ENCODE measurements at places on chromosomes 1 and 21. TPM values are rescaled to one million over a fixed set of nuclear protein-coding genes. Genes with fewer than 3 reads are reported as not detected.

The CD48 gene
- total RNA-seq = not detected

The AUNIP gene
- total RNA-seq = 13.6 TPM

The LAMC2 gene
- not detected for total RNA-seq

The MCOLN3 gene
- not detected for total RNA-seq

The SPOCD1 gene
- total RNA-seq = 0.56 TPM

The GLIS1 gene
- not detected for total RNA-seq

DNA sequence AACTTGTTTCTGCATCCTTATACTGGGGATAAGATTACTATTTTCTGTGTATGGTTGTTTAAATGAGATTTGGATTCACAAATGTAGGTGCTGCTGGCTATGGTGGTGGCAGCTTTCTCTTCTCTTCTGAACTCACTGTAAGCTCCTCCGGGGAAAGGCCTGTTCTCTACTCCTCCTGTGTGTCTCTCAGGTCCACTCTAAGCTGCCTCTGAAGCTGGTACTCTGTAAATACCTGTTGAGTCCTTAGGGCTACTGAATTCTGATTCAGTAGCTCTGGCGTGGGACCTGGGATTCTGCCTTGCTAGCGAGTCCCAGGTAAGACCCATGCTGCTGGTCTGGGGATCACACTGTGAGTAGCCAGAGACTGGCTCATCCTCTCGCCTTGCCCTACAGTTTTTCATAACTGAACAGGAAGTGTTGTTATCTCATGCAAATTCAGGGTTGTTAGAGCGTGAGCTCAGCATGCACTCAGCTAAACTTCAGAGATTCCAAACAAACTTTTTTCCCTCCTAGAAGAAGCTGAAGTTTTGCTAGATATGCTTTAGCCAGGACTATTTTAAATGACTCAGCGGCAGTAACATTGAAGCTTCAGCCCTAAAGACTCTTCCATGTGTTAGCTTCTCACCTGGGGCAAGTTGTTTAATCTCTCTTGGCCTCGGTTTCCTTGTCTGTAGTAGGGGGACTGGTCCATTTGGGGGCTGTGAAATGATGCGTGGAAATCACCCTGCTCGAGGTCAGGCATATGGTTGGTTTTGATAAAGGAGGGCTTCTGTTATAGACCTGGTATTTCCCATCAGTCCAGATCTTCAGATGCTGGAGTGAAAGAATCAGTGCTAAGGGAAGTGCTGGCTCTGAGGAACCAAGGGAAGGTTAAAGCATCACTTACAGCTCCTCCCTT, 271.5 kb upstream of the TMEM51 start:
- H3K27ac ChIP-seq = no peak overlapping the region
- H3K27me3 ChIP-seq = no peaks in the 10 kb centered on the region
- no peaks in the 10 kb centered on the region for H3K36me3 ChIP-seq
- DNase-seq = no peak
- peaks cover 3% of the 10 kb centered on the region for H3K4me1 ChIP-seq

GRCh38 chr1:80534606-80535360, 1266.0 kb upstream of the ADGRL2 start:
- no peaks in the 10 kb centered on the region for H3K36me3 ChIP-seq
- peaks cover 54% of the 10 kb centered on the region for H3K4me1 ChIP-seq
- H3K4me3 ChIP-seq = peak overlapping the region; percentile 36
- no peak for DNase-seq

GRCh38 chr1:202807926-202808757, at the start of gene KDM5B:
TSS of gene KDM5B (minus strand) at chr1:202808421. CDS start at chr1:202808305, 116 bp downstream.
- peaks cover 20% of the 10 kb centered on the region for H3K27me3 ChIP-seq
- peak within 1 kb of the TSS; percentile 87 for H3K4me3 ChIP-seq
- peak; percentile 69 for DNase-seq
- peaks cover 7% of the 10 kb centered on the region for H3K36me3 ChIP-seq

GRCh38 chr1:83764209-83764608, 234.7 kb downstream of the TTLL7 start:
- no peaks in the 10 kb centered on the region for H3K36me3 ChIP-seq
- no peaks in the 10 kb centered on the region for H3K27me3 ChIP-seq
- H3K4me1 ChIP-seq = peaks cover 45% of the 10 kb centered on the region
- DNase-seq = no peak
- H3K4me3 ChIP-seq = no peak overlapping the region

DNA sequence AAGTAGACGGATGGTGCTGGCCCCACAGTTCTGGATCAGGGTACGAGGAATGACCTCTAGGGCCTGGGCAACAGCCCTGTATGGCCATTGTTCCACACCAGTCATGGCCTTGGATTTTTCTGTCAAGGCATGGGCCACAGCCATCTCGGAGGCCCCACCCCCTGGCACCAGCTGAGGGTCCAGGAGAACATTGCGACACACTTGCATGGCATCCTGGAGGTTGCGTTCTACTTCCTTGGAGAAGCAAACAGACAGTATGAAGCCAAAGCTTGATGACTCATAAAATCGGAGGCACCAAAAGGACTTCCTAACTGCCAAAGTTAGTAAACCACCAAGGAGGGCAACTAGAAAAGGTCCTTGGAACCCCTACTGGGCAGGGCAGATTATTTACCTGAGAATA, 11.9 kb upstream of the VHLL start:
- no peak for DNase-seq
- H3K27ac ChIP-seq = no peak overlapping the region

- peaks cover 12% of the 10 kb centered on the region for H3K4me1 ChIP-seq
- no peak overlapping the region for H3K27ac ChIP-seq
- no peaks in the 10 kb centered on the region for H3K27me3 ChIP-seq
Observed at GRCh38 chr1:235940285-235940684, 73.6 kb upstream of the LYST start.

DNA sequence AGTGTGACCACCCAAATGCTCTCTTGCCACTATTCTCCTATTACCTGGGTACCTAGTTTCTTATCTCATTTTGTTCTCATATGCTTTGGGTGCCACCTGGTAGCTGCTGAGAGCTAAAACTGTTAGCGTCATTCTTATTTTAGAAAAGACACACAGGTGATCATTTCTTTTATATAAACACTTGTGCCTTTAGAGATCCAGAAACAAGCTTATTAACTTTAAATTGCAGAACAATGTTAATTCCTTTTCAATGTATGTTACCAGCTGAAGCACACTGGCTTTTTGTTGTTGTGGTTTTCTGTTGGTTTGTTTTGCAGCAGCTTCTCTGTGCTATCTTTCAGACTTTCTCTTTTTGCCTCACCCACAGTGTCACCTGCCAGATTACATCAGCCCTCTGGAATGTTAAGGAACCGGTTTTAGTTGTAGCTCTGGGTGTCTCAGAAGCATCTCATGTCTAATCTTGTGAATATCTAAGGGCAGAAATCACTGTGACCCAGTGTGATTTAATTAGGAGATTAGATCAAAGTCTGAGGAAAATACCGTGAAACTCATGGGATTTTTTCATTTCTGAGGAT, 43.4 kb upstream of the SLC19A2 start:
- H3K4me1 ChIP-seq = no peaks in the 10 kb centered on the region
- H3K27me3 ChIP-seq = peaks cover 12% of the 10 kb centered on the region
- no peak for DNase-seq
- H3K27ac ChIP-seq = no peak overlapping the region

DNA sequence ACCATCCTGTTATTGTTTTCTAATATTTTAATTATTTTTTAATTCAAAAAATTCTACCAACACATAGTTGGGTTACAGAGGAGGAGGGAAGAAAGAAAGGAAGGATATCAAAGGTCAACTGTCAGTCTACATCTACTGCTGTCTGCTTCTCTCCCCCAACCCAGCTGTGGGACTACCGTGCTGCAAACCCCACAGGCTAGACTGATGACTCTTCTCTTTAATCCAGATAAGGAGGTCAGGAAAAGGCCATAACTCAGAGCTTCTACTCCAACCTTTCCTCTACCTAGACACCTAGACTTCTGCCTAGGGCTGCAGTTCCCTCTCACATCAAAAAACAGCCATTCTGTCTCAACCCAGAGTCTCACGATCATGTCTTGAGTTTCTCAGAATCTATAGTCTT, 124.2 kb upstream of the ETV3 start:
- H3K27ac ChIP-seq = no peak overlapping the region
- H3K4me3 ChIP-seq = no peak overlapping the region
- no peak for DNase-seq
- no peaks in the 10 kb centered on the region for H3K4me1 ChIP-seq

DNA sequence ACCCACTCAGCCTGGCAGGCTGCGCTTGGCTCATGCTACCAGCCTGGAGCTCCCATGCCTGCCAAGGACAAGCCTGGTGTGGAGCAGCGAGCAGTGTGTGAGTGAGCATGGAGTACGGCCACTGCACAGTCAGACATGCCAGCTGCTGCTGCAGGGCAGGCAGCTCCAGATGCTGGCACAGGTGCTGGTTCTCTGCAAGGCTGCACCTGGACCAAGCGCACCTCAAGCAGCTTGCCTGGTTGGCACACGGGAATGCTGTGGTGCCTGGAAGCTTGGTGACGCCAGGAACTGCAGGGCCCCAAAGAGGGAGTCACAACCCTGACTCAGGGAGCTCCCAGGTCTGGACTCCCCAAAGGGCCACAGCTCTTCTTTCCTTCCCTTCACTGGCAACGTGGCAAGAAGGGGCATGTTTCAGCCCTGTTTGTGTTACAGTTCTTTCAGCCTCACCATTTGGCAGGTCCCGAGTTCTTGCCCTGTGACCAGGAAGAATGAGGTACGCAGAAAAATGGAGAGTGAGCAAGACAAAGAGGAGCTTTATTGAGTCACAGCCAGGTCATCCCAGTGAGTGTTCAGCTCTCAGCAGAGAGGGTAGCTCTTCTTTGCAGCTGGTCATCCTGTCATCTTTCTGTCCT, 26.1 kb downstream of the ACOT7 start:
- H3K4me1 ChIP-seq = peaks cover 21% of the 10 kb centered on the region
- no peaks in the 10 kb centered on the region for H3K27me3 ChIP-seq
- peaks cover 10% of the 10 kb centered on the region for H3K36me3 ChIP-seq
- no peak overlapping the region for H3K4me3 ChIP-seq

GRCh38 chr1:230149751-230150584, 82.9 kb downstream of the GALNT2 start:
- no peak overlapping the region for H3K27ac ChIP-seq
- no peak overlapping the region for H3K4me3 ChIP-seq
- no peaks in the 10 kb centered on the region for H3K27me3 ChIP-seq
- no peaks in the 10 kb centered on the region for H3K36me3 ChIP-seq

DNA sequence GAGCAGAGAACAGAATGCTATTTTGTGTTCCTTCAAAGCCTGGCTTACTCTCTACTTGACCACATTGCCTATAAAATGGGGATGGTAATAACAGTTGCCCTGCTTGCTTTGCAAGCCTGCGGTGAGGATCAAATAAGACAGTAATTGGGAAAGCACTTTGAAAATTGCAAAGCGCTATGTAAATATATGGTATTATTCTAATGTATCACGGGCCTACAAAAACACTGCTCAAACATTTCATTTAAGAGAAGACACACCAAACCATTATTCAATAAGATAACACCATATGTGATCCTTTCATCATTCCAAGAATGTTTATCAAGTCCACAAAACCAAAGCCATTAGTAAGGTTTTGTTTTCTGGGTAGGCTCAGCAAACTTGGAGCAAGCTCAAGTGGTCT, 208.4 kb downstream of the ROR1 start:
- no peak overlapping the region for H3K4me3 ChIP-seq

DNA sequence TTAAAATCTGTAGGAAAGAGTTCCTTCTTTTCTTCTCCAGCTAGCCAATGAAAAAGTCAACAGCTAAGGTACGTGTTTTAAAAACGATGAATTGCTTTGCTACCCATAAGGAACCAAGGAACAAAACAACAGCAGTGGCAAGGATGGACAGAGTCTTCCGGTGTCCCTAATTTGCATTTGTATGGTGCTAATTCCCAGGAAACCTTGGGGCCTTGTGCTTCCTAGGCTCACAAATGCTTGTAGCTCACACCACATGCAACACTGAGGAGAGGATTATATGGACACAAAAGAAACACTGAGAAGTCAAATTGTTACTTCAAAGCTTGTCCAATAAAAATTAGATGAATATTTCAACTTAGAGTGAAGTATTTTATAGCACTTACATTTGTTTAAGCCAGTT, 1.8 kb upstream of the PGBD5 start:
- DNase-seq = no peak
- peaks cover 45% of the 10 kb centered on the region for H3K4me1 ChIP-seq
- H3K4me3 ChIP-seq = peak overlapping the region; percentile 89
- no peaks in the 10 kb centered on the region for H3K36me3 ChIP-seq

Measured in neural crest cell (in vitro differentiated cells).